Uterus (tissue), 4 donors: ENCODE measurements at places on chromosomes 12 and 14.

GRCh38 chr14:57461777-57462320, 31.8 kb downstream of the CCDC198 start:
- no peak for DNase-seq

- DNase-seq: no peak
These were observed 4.5 kb upstream of the NFYB start for GRCh38 chr12:104142543-104142942.

DNA sequence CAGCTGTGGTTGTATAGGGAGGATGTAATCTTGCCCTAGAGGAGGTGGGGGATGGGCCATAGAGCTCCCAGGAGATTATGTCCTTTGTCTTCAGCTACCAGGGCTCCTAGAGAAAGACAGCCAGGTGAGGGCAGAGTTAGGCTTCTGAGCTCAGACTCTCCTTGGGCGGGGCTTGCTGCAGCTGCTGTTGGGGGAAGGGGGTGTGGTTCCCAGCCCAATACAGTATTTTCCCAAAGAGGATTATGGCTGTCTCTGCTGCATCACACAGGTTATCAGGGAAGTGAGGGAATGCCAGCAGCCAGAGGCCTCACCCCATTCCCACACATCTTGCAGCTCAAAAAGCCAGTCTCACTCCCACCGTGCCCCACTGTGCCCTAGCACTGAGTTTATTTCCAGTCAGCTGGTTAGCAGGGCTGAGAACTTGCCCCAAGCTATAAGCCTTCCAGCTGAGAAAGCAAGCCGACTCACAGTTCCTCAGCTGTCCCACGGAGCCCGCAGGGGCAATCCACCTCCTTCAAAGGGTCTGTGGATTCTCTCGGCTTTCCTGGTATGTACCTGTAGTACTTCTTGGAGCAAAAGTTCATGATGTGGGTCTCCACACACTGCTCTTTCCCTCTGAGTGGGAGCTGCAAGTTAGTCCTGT, 217.3 kb upstream of the CPNE8 start:
- no peak for DNase-seq

GRCh38 chr12:14410841-14411569, 45.5 kb downstream of the ATF7IP start:
- no peak for DNase-seq

DNA sequence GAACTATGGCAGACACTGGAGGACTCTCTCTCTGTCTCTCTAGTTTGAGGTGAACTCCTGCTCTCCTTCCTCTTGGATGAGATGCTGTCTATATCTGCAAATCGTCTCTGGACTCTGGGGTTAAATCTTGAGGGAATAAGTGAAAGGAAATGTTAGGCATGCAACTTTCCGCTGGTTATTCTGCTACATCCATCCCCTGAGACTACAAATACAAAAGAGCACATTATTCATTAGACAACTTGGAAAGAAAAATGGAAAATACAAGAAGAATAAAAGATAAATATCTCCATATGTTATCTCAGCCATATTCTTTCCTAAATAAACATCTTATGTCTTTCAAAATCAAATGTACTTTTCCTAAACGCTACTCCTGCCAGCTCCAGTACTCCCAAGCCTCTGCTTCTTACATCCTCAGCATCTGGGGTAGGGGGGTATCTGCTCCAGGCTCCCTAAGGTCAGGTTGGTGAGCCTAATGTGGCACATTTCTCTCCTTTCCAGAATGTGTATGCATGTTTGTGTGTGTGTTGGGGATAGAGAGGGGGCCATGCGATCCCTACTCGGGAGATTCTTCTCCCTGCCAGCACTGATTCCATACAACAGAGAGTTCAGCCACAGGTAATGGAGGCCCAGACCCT, 102.9 kb upstream of the FSCB start:
- DNase-seq: no peak

- DNase-seq: no peak
These were observed 42.6 kb upstream of the POC1B start for GRCh38 chr12:89568484-89568883.

GRCh38 chr14:71163050-71163841, 256.0 kb downstream of the PCNX1 start:
- DNase-seq: no peak

DNA sequence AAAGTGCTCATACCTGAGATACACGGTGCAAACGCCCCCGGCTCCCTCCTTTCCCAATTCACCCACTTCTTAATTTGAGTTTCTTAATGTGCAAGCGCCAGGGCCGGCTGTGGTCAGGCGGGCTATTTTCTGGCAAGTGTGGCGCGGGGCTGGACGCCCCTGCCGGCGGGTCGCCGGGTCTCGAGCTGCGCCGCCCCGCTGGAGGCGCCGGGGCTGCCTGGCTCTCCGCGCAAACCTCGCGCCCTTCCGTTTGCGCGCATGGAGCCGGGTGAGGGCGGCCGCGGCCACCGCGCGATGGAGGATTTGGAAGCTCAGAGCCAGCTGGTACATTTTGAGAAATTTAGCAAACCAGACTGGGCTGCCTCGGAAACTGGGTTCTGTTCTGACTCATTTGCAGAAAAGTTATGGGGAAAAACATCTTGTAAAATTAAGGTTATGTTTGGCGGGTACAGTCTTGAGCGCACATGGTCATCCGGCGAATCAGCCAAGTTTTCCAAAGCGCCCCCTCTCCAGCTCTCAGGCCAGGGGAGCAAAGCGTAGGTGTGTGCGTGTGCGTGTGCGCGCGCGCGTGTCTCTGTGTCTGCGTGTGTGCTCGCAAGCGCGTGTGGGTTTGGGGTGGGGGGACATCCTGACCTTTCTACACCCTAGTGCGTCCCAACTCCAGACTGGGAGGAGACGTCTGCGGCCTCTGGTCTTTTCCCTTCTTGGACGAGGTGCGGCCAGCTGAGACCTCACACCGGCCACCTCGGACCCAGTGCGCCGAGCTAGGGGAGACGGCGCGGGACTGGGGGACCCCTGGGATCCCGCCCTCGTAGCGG, 6.5 kb upstream of the OTX2 start:
- DNase-seq: no peak

DNA sequence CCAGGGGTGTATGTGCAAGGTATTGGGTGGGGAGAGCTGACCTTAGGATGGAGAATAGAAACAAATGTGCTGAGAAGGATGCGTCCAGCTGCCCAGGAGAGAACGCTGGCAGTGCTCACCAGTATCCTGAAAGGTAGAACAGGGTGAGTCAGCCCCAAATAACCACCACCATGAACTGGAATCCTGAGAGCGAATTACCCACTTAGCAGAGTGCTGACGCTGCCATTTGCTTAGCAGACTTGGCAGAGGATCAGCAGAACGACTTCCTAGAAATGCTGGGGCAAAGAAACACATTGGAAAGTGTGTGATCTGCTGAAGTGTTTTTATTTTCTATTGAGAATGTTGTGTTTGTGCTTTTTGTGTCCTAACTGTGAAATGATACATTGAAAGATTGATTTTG, 213.6 kb downstream of the ADGRD1 start:
- no peak for DNase-seq

GRCh38 chr14:88421286-88421685, 35.8 kb downstream of the SPATA7 start:
- no peak for DNase-seq

DNA sequence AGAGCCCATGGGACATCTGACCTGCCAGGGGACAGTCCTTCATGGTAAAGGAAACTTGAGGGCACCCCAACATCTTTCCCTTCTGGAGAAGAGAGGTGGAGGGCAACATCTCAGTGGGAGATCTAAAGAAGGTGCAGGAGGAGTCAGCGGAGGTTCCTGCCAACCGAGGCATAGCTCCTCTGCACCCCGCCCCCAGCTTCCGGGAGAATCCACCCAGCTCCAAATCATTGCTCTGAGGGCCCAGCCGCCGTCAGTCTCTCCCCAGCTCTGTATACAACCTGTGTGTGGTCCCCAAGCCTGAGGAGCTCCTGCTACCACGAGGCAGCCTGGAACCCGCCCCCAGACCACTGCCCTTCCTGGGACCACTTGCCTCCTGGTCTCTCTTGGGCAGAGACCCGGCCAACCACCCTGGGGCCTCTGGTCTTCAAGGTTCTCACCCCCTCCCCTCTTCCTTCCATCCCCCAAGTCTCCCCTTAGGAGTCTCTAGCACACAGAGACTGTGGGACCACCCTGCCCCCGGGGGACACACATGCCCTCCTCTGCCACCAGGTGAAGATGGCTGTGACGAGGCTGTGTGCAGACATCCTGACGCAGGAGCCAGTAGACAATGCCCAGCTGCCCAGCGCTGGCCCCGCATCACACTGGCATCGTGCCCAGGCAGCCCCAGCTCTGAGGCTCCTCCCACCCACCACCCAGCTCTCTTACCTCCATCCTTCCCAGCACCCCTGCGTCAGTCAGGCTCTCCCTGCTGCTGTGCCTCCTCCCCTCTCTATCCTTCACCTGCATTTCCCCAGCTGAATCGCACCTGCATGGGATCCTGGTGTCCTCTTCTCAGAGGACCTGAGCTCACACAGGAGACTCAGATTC, 13.0 kb upstream of the NUDT14 start:
- no peak for DNase-seq

GRCh38 chr12:96352161-96352835, 47.9 kb downstream of the CDK17 start:
- DNase-seq: no peak

DNA sequence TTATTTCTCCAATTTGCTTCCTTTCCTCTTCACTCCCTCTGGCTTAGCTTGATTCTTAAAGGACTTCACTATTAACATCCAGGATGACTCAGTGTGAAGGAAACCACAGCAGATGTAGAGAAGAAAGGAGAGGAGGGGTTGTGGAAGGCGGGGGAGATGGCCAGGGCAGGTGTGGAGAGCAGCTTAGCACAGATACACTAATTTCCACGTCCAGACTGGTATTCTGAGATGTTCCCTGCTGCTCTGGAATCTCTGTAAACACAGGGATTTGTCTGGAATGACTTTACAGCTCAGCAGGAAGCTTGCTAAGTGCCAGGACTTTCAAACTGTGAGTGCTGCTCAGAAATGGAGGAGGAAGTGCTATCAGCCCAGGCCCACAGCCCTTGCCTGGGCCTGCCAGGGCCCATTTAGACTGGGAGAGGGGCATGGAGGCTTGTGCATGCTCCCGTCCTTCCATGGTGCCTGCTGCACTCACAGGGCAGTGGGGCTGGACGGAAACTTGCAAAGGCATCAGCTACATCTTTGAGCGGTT, 202.5 kb upstream of the DDHD1 start:
- no peak for DNase-seq

GRCh38 chr14:22981876-22982476, 375 bp downstream of the AJUBA start:
- no peak for DNase-seq

- DNase-seq: peak; percentile 43
These were observed at the start of gene PTGDR for GRCh38 chr14:52267501-52268278. TSS of gene PTGDR (plus strand) at chr14:52267698. CDS start at chr14:52267815, 117 bp downstream.

DNA sequence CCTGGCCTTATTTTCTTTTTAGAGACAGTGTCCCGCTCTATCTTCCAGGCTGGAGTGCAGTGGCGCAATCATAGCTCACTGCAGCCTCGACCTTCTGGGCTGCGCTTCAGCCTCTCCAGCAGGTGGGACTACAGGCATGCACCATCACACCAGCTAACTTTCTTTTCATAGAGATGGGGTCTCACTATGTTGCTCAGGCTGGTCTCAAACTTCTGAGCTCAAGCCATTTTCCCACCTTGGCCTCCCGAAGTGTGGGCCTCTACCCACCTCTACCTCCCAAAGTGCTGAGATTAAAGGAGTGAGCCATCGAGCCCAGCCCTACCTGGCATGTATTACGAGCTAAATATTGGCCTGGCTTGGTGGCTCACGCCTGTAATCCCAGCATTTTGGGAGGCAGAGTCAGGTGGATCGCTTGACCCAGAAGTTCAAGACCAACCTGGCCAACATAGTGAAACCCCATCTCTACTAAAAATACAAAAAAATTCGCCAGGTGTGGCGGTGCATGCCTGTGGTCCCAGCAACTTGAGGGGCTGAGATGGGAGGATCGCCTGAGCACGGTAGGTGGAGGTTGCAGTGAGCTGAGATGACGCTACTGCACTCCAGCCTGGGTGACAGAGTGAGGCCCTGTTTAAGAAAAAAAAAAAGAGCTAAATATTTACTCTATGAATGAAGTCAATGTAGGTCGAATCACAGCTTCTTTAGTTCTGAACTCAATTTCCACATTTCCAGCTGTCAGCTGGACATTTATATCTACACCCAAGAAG, 7.6 kb upstream of the RILPL1 start:
- DNase-seq: no peak

DNA sequence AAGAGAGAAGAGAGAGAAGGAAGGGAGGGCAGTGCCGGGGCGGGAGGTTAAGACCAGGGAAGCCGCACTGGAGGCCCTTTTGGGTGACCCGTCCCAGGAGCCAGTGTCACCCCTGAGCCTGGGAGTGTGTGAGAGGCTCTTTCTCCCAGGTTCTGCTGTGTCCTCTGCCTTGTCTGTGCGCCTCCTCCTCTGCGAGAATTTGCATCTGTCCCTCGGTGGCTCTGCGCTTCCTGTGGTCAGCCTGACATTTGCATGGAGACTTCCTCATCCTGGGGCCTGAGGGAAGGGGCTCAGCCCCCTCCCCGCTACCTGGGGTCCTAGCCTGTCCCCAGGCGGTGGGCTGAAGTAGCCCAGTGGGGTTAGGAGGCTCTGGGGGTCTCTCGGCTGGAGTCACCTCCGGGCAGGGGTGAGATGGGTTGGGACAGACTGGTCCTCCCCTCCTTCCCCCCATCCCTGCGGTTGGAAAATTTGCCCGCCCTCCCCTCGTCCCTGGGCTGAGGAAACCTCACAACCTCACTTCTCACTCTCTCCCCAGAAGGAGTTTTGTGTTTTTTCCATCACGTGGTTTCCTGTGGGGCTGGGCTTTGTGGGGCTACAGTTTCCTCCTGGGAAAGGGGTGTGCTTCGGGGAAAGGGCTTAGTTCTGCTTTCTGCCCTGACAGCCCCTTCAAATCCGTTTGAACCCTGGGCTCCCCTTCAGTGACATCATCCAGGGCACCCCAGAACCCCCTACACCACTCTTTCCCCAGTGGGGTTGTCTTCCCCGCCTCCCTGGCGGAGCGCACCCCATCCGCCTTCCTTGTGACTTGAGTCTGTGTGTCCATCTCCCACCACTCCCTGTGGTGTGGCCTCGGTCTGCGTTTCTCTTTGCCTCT, 2.5 kb downstream of the PTPN6 start:
- no peak for DNase-seq

DNA sequence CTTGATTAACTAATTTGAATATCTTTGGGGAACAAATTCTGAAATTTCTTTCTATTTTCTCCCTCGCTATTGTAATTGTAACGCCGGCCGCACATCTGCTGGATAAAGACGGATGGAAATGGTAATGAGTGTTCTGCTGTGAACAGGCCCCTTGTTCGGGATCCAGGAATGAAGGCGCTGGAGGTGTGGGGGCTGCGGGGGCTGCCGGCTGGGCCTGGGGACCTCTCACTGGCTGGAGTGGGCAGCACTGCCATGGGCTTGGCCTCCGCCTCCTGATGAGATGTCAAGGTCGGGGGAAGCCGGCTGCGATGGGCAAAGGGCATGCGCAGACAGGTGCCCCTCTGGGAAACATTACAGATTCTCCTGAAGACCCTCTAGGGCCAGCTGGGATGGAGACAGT, 175.4 kb downstream of the PHETA1 start:
- no peak for DNase-seq

GRCh38 chr14:70642303-70643235, 853 bp downstream of the TTC9 start:
- no peak for DNase-seq
